GM20000 (cell line): ENCODE measurements at places on chromosomes 4 and X.

DNA sequence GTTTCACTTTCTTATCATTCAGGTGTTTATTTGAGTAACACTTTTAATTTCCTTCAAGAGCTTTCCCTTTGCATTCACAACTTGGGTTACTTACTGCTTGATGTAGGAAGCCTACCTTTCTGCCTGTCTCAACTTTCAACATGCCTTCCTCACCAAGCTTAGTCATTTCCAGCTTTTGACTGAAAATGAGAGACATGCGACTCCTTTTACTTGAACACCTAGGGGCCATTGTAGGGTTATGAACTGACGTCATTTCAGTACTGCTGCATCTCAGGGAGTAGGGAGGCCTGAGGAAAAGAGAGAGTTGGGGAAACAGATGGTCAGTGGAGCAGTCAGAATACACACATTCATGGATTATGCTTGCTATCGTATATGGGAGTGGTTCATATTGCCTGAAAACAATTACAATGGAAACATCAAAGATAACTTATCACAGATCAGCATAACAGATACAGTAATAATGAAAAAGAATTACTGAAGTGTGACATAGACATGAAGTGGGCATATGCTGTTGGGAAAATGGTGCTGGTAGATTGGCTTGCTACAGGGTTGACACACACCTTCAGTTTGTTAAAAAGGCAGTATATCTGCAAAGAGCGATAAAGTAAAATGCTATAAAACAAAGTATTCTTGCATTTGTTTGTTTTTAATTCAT, 25.7 kb downstream of the USP53 start:
- DNase-seq = peak; percentile 38

GRCh38 chr4:92047209-92047875, 256.4 kb upstream of the GRID2 start:
- no peak for DNase-seq

DNA sequence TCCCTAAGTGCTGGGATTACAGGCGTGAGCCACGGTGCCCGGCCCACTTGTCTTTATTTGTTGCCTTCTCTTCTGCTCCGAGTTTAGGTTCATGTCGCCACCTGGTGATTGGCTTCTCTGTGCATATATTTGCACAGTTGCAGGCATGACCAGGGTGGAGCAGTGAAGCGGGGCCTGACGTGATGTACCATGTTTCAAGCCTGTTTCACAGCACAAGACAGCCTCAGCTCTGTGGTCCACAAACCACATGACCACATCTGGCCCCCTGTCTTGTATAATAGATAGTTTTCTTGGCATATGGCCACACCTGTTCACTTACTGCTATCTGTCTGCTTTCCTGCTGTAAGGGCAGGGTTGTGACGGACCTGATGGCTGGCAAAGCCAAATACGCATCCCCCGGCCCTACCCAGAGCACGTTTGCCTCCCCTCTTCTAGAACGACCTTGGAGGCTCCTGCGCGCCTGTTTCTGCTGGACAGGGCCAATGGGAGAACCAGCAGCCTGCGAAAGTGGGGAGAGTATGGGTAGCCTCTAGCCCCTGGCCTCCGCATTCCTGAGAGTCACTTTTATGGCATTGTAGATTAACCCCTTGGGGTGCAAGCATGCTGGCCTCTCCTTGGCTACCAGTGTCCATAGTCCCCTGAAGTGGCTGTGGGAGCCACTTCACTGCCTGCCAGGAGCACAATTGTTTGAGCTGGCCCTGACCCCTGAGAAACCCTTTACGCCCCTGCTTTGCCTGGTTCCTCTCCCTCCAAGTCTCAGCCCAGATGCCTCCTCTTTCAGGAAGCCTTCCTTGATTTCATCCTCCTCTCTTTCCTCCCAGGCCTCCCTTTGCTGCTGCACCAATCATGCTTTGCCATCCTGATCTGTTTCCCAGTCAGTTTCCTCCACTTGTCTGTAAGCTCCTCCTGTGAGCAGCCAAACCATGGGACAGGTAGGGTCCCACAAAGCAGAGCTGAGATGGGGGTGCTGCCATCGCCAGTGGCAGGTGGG, 6.0 kb upstream of the SH3TC1 start:
- DNase-seq = peak; percentile 76

- DNase-seq = no peak
Measured at GRCh38 chr4:46277165-46277951, 112.6 kb downstream of the GABRA2 start.

DNA sequence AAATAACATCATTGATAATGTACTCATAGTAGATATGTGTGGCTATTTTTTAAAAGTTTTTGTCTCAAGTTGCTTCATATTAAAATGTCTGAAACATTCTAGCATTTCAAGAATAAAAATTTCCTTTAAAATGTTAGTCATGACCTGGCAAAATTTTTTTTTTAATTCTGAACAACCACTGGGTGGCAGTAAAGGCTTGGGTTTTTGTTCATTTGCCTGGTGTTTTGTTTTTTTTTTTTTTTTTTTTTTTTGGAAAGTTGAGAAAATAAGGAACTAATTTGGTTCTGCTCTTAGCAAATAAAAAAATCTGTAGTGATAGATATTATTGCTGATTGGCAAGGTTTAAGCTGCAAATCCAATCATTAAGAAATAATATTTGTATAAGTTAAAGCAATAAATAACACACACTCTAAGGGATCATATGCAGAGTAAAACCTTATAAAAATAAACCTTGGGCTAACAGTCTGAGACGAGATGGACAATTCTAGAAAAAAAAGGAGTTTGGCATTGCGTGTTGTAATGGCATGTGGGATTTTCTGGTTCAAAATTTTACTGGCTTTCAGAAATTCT, 81.4 kb downstream of the CEP44 start:
- DNase-seq = peak; percentile 7

GRCh38 chrX:43560247-43560946, 95.7 kb upstream of the MAOA start:
- DNase-seq = no peak

- DNase-seq = no peak
Measured at GRCh38 chr4:38673130-38673978, 9.4 kb downstream of the KLF3 start.

GRCh38 chr4:7244331-7244665, 52.0 kb downstream of the SORCS2 start:
- no peak for DNase-seq

- no peak for DNase-seq
Measured at GRCh38 chr4:117661091-117662072, 372.9 kb upstream of the NDST3 start.

GRCh38 chr4:16450031-16450430, 223.8 kb upstream of the TAPT1 start:
- no peak for DNase-seq

GRCh38 chr4:77185686-77186085, 28.7 kb downstream of the CCNG2 start:
- no peak for DNase-seq

DNA sequence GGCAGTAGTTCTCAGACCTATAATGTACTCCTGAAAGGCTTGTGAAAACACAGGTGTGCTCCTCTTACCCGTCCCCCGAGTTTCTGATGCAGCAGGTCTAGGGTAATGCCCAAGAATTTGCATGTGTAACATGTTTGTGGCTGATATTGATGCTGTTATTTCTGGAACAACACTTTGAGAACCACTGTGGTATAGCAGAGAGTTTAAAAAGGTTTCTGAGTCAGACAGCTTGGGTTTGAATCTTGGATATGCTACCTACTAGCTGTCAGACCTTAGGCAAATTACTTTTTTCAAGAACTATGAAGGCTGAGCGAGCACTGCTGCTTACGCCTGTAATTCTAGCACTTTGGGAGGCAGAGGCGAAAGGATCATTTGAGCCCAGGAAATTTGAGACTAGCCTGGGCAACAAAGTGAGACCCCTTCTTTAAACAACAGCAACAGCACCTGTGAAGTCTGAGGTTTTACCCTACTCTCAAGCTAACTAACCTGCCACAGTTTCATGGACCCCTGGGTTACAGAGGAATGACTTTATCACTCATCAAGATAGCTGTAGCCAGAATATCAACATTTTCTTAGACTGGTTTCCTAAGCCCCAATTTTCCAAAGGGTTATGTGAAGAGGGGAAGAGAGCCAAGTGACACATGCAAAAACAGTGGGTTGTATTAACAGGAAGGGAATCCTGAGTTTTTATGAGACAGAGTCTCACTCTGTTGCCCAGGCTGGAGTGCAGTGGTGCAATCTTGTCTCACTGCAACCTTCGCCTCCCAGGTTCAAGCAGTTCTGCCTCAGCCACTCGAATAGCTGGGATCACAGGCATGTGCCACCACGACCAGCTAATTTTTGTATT, 5.1 kb downstream of the AFF1 start:
- peak; percentile 59 for DNase-seq
